Calu3 (cell line): ENCODE measurements at places on chromosomes 1 and 21. TPM values are rescaled to one million over a fixed set of nuclear protein-coding genes. Genes with fewer than 3 reads are reported as not detected.

GRCh38 chr1:171158551-171158950 is 26.5 kb upstream of the FMO2 start:
- no peak for DNase-seq
- H3K27me3 ChIP-seq = no peaks in the 10 kb centered on the region
- H3K36me3 ChIP-seq = no peaks in the 10 kb centered on the region
- H3K4me1 ChIP-seq = peaks cover 24% of the 10 kb centered on the region
- H3K27ac ChIP-seq = no peak overlapping the region

DNA sequence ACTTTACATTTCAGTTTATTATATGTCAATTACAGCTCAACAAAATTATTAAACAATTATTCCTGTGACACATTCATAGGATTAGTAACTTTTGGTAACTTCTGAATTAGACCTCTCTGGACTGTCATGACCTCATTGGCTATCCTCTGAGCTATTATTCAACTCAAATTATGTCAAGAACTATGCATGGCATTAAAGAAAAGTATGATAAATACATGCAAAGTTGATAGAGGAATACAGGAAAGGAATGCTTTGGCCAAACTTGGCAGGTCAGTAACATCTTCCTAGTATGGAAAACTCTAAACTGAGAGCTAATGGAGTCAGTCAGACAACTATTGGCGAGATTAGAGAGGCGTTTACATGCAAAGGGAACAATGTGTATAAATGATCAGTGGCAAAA is 158.4 kb downstream of the DUSP10 start:
- no peaks in the 10 kb centered on the region for H3K27me3 ChIP-seq
- no peak for DNase-seq
- H3K36me3 ChIP-seq = no peaks in the 10 kb centered on the region
- peaks cover 12% of the 10 kb centered on the region for H3K4me1 ChIP-seq
- no peak overlapping the region for H3K27ac ChIP-seq

GRCh38 chr1:81254560-81254959 is 546.2 kb upstream of the ADGRL2 start:
- H3K4me1 ChIP-seq = no peaks in the 10 kb centered on the region
- DNase-seq = no peak
- no peaks in the 10 kb centered on the region for H3K36me3 ChIP-seq
- no peak overlapping the region for H3K4me3 ChIP-seq
- no peaks in the 10 kb centered on the region for H3K27me3 ChIP-seq

The C1orf94 gene
- not detected in 2 replicates for total RNA-seq

The PRR9 gene
- total RNA-seq = not detected in 2 replicates

GRCh38 chr1:110434946-110435345 is 16.0 kb upstream of the PROK1 start:
- no peaks in the 10 kb centered on the region for H3K4me1 ChIP-seq
- no peak overlapping the region for H3K4me3 ChIP-seq
- H3K27me3 ChIP-seq = peaks cover 25% of the 10 kb centered on the region
- no peak overlapping the region for H3K27ac ChIP-seq
- no peak for DNase-seq
